ENCODE measurements at places on chromosomes 1 and 21. TPM values are rescaled to one million over a fixed set of nuclear protein-coding genes. Genes with fewer than 3 reads are reported as not detected.

Gene CFAP74
- total RNA-seq, result not detected

DNA sequence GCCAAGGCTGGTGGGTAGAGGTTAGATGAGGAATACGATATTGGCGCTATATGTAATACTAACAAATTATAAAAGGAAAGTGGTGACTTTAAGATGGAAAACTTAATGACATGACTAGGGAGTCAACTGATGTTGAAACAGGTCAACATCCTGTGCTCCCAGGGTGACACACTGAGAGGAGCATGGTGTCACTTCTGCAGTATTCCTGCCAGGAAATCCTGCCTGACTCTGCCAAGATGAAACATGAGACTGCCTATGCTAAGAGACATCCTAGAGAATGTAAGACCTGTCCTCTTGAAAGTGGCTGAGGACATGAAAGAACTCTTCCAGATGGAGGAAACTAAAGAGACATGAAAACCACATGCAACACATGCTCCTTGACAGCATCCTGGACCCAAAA lies 65.0 kb upstream of the KCND3 start:
- DNase-seq, result no peak

- no peak for DNase-seq
These were observed 16.2 kb upstream of the RGS1 start for GRCh38 chr1:192559115-192560006.

DNA sequence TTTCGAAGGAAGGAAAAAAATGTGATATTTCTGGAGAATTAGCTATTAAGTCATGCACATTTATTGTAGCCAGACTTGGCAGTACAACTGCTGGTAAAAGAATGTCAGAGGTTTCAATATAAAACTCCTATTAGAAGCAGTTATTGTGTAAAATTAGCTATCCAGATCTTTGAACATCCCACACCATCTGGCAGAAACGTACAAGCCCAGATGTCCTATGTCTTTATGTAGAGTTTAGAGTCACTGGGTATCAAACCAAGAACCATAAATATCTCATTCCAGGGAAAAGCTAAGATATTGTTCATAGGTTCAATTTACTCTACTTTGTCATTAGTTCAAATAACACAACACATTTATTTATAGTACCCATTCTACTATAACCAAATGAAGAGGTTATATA lies 31.4 kb downstream of the OLFM3 start:
- no peak for DNase-seq

DNA sequence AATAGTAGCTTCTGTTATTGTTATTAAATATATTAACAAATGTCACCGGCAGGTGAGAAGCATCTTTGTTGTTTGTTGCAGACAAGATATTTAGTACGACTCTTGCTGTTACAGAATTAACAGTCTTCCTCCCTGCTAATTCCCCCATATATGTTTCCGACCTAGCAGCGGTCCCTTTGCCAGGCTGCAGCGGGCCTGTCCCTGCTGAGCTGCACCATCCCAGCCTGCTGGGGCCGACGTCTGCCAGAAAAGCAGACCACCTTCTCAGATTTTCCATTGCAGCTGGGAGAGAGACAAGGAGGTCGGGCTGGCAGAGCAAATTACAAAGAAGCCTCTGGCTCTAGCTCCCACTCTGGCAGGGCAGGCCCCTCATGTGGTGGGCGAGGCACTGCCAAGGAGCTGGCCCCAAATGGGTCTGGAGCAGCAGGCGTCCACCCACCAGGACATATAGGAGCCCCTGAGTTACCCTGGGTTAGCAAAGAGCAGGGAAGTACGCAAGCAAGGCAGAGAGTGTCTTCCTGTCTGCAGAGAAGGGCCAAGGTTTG lies 142.7 kb downstream of the FOXD2 start:
- no peak for DNase-seq

GRCh38 chr21:46066591-46067331 lies 31.2 kb upstream of the COL6A2 start:
- peak; percentile 11 for DNase-seq

Gene TTC22
- total RNA-seq, result 9.1 TPM

GRCh38 chr1:100397681-100398080 lies 45.4 kb downstream of the CDC14A start:
- no peak for DNase-seq

GRCh38 chr1:3367376-3367775 lies 87.1 kb upstream of the ARHGEF16 start:
- no peak for DNase-seq

DNA sequence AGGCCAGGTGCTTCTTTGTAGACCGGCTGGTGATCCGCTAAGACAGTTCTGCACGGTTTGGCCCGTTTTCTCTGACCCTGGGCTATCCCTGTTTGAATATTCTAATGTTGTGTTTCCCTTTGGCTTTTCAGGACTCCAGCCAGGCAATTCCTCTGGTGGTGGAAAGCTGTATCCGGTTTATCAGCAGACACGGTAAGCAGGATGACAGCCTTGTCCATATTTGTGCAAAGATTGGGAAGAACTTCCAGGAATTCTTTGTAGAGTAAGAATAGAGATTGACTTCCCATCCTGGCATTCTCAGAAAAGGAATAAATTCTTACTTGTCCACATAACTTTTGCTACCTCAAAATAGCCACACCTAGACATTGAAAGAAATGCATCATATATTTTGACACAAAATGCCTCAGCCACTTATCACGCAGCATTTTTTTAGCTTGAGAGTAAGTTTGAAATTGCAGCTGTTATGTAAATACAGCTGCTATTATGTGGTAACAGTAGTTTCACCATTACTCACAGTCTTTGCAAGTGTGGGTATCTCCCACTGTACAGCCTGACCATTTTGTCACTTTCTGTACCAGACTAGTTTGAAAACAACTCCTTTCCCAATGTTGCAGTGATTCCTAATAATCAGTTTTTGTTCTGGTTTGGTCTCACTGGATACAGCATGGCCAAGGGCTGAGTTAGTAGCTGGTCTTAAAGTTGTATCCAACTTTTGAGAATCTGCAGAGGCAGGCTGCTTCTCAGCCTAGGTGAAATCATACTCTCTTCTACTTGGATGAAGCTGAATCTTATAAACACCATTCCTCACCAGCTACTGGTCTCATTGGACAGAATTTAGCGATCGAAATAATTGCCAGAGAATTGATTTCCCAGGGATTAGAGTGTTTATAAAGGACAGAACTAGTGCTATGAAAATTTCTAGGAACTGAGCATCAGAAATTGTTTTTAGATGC lies 40.0 kb upstream of the IKBKE start:
- no peak for DNase-seq

GRCh38 chr1:171212607-171213351 lies 27.7 kb downstream of the FMO2 start:
- no peak for DNase-seq

DNA sequence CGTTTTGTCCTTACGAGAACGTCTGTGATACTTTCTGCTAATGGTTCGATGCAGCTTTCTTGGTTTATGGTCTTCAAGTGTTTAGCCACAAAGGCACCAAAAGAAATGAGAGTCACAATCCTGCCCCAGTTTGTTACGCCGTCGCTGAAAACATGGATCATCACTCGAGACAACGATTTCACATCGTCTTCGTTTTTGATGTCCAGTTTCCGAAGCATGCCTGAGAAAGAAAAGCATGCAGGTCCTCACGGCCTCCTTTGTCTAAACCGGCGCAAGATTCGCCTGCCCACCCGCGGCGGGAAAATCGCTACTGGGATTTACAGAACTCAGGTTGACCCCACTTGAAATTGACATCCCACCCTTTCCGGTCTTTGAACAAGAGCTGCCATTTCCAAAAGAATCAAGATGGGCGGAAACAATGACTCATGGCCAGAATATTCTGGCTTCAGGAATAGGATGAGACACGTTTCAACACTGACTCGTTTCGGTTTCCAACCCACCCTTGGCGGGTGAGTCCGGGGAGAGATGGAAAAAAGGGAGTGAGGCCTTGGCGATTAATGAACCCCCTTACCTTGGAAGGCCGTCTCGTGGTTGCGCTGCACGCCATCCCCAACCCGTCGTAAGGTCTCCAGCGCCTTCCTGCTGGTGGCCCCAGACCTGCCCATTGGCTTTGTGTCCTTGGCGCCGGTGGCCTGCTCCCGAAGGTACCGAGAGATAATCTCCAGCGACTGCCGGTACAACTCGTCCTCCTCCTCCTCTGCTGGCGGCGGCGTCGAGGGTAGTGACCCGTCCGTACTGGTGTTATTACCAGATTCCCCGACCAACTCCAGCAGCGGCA lies 919 bp downstream of the MCL1 start:
- DNase-seq, result peak; percentile 73

- DNase-seq, result no peak
These were observed 310.9 kb downstream of the NTNG1 start for GRCh38 chr1:107451715-107452114.

Gene ITGB3BP
- total RNA-seq, result 57.1 TPM

Gene CNR2
- total RNA-seq, result 0.14 TPM

Data from activated CD8-positive, alpha-beta memory T cell treated with anti-CD3 and anti-CD28 coated beads, Interleukin-2, amount 10 ng/mL, durations not matched to agents 7 days and 5 days (primary cell).